Immature natural killer cell (primary cell): ENCODE measurements at places on chromosomes 7 and 10. TPM values are rescaled to one million over a fixed set of nuclear protein-coding genes. Genes with fewer than 3 reads are reported as not detected.
A peak's percentile ranks its signal among the peaks of the same experiment; 100 is the strongest.

GRCh38 chr7:105097619-105098018, 83.6 kb downstream of the KMT2E start:
- DNase-seq = no peak

DNA sequence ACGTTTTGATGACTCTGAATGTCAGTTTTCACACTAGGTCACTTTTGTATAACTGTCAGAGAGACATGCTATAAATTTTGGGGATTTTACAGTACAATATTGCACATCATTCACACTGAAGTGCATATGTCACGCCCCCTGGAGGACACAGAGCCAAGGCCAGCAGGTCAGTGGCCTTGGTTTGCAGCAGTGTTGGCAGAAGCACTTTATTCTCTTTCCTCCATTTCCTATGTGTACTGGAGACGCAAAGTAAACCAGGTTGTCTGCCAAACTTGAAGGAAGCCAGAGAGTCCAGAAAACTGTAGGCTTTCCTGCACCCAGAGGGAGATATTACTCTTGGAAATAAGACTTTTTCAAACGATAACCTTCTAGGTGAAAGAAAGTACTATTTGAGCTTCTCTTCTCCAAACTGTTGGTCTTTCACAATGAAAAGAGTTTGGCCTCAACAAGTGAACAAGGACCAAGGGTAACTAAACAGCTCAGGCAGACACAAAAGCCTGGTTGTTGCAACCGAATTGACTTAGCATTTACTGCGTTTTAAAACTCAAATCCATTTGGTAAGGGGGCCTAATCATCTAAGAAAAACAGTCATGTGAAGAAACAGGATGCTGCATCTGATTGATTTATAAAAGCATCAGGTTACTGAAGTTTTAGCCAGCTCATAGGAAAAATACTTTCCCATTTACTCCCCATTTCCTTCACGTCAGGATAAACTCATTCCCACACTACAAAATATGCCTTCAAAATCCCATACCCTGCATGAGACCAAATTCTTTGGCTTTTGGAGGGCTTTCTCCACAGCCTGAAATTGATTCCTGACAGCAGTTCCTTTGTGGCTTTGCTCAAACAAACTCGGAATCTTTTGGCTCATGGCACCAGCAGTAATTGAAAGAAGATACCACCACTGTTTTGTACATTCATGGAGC, 83.0 kb upstream of the SEC61G start:
- DNase-seq = no peak

- DNase-seq = no peak
These were observed 205.5 kb upstream of the STK17A start for GRCh38 chr7:43377196-43377960.

Gene CPXM2
- polyA plus RNA-seq = not detected

- no peak for DNase-seq
These were observed 665.4 kb downstream of the AUTS2 start for GRCh38 chr7:70263471-70264255.

DNA sequence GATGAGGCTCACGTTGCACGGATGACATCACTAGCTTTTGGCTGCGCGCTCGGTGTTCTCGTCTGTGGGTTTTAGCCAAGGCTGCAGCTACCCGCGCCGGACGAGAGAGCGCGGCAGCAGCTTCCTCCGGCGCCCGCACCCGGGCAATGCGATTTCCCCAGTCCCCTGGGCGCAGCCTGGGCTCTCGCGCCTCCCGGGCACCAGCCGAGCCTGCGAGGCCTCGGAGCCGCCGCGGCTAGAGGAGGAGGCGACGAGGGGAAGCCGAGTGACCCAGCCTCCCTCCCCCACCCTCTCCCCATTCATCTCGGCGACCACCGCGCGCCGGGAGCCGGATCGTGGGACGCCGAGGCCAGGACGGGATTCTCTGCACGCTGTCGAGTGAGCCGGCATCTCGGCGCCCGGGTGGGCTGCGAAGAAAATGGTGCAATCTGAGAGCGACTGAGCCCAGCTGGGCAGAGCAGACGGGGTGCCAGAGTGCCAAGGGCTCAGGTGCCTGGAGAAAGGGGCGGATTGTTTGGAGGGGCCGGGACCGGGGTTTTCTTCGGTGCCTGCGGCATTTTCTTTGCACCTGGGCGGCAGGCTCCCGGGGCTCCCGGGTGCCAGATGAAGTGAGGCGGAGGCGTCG, 1.2 kb upstream of the TMEM178B start:
- no peak for DNase-seq

GRCh38 chr7:151524331-151524730, 4.6 kb upstream of the RHEB start:
- no peak for DNase-seq

Gene PHYHIPL
- not detected for polyA plus RNA-seq

Gene OR6B1
- polyA plus RNA-seq = not detected

GRCh38 chr7:155531681-155532080, 14.7 kb downstream of the CNPY1 start:
- DNase-seq = no peak

- DNase-seq = no peak
These were observed 411.8 kb downstream of the ARL4A start for GRCh38 chr7:13099154-13099795.

- no peak for DNase-seq
These were observed 44.1 kb upstream of the RAPGEF5 start for GRCh38 chr7:22400936-22401553.

Gene AKR1E2
- not detected for polyA plus RNA-seq

DNA sequence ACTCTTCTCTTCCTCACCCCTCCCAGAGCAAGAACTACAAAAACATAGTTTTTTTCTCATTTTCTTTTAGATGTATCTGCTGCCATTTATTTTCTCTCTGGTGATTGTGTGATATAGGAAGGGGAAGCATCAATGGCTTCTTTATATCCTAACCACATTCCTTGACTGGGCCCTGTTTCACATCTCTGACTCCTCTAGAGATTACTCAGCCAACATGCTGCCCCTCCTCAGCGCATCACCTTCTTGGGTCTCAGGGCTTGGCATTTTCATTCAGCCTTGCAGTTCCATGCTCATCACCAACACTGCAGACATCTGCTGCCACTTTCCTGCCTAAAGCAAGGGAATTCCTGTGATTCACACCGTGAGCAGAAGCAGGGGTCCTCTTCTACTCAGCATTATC, 705.5 kb downstream of the AUTS2 start:
- DNase-seq = no peak

- DNase-seq = no peak
These were observed 11.2 kb upstream of the SPOCK2 start for GRCh38 chr10:72099600-72099921.

DNA sequence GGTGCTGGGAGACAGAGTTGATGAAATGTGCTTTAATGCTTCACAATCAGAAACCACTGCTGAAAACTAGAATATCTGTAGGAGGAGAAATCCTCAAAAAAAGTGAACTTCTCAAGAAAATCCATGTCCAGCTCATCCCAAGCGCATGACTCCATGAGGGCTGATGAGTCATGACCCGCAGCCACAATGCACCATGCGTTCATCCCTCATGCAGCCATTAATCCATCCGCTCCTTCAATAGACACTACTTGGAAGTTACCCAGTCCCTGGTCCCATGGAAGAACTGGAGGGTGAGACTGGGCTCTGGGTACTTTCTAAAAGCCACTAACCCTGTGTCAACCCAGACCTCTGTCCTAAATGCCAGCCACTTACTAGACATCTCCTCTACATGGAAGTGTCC, 24.4 kb downstream of the TMEM273 start:
- no peak for DNase-seq

GRCh38 chr7:157122800-157123495, 15.8 kb upstream of the UBE3C start:
- DNase-seq = no peak

- DNase-seq = no peak
These were observed 47.6 kb downstream of the SLIT1 start for GRCh38 chr10:97138174-97138573.

GRCh38 chr10:62050893-62051433, 149.5 kb downstream of the ARID5B start:
- peak; percentile 77 for DNase-seq

GRCh38 chr7:401495-401894, 111.5 kb downstream of the FOXL3 start:
- DNase-seq = no peak

Gene NUDT13
- not detected for polyA plus RNA-seq

DNA sequence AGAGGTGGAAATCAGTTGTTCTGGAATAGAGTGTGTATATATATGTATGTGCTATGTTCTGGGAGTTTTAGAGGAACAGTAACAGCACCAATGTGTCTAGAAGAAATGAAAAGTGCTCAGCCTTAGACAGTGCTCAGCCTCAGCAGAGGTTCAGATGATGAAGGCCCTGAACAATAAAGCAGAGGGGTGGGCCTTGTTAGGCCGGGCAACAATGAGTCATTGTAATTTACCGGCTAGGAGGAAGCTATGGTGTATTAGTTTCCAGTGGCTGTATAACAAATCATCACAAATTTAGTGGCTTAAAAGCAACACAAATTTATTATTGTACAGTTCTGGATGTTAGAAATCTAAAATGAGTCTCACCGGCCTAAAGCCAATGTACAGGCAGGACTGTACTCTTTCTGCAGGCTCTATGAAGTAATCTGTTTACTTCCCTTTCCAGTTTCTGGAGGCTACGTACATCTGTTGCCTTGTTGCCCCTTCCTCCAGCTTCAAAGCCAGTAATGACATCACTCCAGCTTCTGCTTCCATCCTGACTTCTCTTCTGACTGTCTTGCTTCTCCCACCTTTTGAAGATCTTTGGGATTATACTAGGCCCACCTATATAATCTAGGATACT, 84.6 kb downstream of the CH25H start:
- no peak for DNase-seq

GRCh38 chr7:142629588-142630260, 119.5 kb upstream of the PRSS1 start:
- no peak for DNase-seq

- DNase-seq = no peak
These were observed 19.3 kb downstream of the FOXI2 start for GRCh38 chr10:127756264-127756663.

Gene HTR5A
- not detected for polyA plus RNA-seq

- DNase-seq = peak; percentile 60
These were observed 23.6 kb downstream of the ST8SIA6 start for GRCh38 chr10:17430647-17431355.

DNA sequence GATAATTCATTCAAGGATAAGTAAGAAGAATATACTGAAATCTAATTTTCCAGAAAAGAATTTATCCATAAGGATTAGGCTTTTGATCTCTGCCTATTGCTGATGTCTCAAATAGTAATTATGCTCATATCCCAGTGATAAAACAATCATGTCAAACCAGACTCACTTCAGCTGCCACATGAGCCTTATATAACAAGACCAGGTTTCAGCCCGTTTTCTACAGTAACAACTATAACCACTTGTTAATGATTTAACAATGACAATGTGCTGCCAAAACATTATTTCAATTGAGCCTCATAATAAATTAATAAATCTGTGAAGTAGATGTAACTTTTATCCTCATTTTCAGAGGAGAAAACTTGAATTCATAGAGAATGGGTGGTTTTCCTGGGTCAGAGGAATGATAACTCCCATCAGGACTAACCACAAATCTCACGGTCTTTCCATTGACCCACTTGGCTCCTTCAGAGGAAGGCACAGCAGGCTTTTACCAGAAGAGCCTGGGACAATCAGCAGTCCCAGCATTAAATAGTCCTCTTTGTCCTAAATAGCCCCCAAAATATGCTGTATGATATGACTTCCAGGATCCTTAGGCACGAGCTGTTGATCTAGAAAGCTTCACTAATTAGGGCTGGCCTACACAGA, 42.5 kb upstream of the SLIT1 start:
- DNase-seq = no peak

- no peak for DNase-seq
These were observed 63.0 kb downstream of the ABRAXAS2 start for GRCh38 chr10:124864421-124865193.

DNA sequence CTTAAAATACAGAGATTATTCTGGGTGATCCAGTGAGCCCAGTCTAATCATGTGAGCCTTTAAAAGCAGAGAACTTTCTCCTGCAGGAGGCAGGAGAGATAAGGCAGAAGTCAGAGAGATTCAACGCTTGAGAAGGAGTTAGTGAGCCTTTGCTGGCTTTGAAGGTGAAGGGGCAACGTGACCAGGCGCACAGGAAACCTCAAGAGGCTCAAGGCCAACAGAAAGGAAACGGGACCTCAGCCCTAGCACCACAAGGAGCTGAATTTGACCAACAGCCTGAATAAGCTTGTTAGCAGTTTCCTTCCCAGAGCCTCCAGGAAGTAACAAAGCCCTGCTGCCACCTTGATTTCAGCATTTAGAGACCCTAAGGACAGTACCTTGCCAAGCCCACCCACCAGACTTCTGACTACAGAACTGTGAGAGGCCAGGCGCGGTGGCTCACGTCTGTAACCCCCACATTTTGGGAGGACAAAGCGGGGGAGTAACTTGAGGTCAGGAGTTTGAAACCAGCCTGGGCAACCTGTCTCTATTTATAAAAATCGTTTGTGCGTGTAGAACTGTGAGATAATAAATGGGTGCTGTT, 87.3 kb upstream of the KAT6B start:
- DNase-seq = peak; percentile 69
